ENCODE measurements at places on chromosomes 1 and 21.

GRCh38 chr1:76905876-76906595 lies 38.8 kb downstream of the ST6GALNAC5 start:
- no peak for DNase-seq

DNA sequence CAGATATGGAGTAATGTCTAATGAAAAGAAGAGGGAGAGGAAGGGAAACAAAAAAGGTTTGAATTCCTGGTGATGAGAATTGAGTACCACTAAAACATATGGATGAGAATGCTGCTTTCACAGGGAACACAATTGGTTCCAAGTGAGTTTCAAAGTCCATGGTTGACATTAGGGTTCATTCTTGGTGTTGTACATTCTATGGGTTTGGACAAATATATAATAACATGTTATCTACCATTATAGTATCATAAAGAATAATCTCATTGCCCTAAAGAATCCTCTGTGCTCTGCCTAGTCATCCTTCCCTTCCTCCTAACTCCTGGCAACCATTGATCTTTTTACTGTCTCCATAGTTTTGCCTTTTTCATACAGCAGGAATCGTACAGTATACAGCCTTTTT lies 20.1 kb downstream of the TMCO1 start:
- no peak for DNase-seq

DNA sequence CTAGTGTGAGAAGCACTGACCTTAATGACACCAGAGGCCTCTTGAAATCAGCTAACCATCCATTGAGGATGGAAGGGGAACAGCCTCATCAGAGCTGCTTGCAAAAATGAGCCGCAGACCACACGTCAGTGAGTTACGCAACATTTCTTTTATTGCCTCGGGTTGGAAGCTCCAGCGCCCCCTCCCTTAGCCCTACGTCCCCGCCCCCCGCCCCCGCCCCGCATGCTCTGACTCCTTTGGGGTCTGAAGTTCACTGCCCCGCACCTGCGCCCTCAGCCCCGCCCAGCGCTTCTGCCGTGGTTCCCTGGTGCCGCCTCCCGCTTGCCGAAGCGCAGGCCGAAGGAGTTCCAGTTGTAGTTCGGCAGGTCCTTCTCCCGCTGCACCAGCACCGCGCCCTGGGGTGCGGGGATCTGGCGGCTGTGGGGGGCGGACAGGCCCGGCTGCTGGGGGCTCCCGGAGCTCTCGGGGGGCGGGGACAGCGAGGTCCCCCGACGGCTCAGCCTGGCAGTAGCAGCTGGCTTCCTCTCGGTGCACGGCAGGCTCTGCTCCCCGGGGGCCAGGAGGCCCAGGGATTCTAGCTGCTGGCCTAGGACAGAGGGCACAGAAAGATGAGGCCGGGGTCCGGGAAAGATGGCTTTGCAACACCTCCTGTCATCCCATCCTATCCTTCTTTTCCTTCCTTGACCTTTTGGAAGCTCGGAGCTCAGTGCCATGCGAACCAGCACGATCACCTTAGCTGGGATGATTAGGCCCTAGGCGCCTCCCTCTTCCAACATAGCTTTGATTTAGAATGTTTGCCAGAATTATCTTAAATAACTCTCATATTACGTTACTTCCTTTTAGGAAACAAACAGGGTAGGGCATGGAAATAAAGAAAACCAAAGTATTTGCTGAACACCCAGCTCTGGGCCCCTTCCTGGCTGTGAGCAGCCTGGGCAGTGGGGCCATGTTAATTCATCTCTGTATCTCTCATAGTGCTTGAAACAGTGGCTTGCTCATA lies 5.8 kb downstream of the KISS1 start:
- DNase-seq = no peak

DNA sequence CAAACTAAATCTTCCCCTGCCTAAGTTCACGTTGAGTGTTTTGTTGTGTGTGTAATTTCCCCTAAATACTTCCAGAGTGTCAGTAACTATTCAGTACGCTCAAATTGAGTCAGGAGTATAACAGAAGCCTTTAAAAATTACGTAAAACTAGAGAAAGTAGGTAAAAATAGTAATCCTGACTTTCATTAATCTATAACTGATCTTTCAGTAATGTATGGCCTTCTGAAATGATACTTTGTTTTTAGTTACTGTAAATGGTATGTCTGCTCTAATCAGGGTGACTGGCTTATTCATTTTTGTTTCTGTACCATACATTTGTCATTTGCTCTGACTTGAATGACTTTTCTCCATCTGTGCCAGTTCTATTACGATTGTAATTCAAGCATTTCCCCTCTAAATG lies 29.4 kb downstream of the MIER1 start:
- DNase-seq = no peak

DNA sequence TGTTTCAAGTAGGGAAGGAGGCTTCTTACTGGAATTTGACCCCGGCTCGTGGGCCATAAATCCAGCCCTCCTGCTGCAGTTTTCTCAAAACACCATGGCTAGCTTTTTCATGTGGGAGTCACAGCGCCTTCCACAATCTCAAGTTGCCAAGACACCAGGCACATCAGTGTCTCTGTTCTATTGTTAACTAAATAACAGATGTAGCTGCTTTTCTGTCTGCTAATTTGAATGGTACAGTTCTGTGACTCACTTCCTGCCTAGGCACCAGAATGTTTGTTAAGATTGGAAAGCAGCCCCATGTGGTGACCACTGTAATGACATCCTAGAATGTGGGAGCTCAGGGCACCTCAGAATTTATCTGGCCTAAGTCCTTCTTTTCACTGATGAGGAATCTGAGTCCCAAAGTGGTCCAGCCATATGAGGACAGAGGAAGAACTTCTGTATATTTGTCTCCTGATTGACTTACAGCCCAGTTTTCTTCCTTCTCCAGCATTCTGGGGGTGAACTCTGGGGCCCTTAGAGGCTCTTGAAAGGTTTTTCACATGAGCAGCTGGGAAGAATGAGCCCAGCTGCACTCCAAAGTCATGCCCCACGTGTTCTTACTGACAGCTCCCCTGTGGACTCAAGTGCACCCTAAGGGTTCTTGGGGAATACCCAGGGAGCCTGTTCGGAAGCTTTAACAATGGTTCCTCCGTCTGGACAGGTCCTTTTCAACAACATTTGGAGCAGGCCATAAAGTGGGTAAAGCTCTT lies 27.5 kb downstream of the TRIM45 start:
- peak; percentile 36 for DNase-seq

- DNase-seq = no peak
Observed at GRCh38 chr1:37123276-37124115, 89.2 kb upstream of the GRIK3 start.

- no peak for DNase-seq
Observed at GRCh38 chr1:93757256-93758036, 75.8 kb upstream of the BCAR3 start.

DNA sequence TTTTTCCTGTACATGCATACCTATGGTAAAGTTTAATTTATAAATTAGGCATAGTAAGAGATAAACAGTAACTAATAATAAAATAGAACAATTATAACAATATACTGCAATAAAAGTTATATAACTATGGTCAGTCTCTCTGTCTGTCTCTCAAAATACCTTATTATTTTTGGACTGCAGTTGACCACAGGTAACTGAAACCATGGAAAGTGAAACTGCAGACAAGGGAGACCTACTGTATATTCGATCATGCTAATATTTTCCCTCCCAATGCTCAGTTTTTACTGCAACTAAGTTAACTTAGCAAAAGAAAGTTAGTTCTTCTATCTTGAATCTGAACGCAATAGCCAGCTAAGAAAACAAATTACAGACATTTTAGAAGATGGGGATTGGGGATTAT lies 12.3 kb upstream of the DHX9 start:
- no peak for DNase-seq

DNA sequence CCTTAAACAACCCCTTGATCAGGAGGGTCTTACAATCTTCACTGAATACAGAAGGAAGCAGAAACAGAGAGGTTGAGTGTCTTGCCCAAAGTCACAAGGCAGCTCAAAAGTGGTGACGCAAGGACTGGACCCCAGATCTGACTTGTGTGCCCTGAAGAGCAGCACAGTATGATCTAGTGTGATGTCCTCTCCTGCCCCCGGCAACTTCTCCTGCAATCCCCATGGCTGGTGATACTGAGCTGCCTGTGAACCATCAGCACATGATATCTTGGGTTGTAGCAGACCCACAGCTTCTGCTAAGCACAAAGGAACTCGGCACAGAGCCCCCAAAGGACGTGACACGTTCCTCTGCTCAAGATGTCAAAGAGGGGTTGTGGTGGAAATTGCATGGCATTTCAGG lies 51.2 kb upstream of the EDN2 start:
- no peak for DNase-seq

GRCh38 chr1:36157973-36158826 lies 2.2 kb downstream of the MAP7D1 start:
- DNase-seq = no peak

GRCh38 chr1:161066694-161067093 lies 3.0 kb downstream of the ARHGAP30 start:
- no peak for DNase-seq

GRCh38 chr1:85448358-85448757 lies 16.6 kb downstream of the DDAH1 start:
- no peak for DNase-seq

DNA sequence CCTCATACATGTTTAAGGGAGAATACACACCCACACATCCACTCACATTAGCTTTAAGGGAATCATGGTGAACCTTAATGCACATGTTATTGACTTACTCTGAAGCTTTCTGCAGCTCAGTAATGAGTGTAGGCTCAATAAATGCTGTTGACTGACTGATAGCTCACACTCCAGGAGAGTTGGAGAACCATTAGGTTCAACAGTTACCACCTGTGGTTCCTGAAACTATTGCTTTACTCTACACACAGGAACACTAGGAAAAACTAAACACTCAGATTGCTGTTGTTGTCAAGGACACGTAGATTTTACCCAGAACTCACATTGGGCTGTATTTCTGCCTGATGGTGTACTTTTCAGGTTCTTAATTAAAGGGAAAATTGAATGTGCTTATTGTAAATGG lies 37.3 kb downstream of the ZC3H11B start:
- no peak for DNase-seq

DNA sequence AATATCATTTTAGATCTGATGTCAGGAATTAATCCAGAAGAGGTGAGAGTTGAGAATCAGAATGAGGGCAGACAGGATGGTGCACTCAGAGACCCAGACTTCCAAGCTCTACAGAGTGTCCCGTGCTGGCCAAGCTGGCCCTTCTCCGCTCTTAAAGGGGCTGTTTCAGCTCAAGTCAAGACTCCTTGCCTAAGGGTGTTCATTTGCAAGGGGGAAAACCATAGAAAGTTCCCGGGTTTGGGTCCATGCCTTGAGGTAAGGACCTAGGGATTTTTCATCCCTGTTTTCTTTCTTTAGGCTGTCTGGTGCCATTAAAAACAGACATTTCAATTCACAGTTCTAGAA lies 47.5 kb downstream of the EDN2 start:
- no peak for DNase-seq

GRCh38 chr1:81406292-81406999 lies 394.3 kb upstream of the ADGRL2 start:
- DNase-seq = no peak

GRCh38 chr1:14742181-14742980 lies 143.9 kb downstream of the KAZN start:
- peak; percentile 98 for DNase-seq

DNA sequence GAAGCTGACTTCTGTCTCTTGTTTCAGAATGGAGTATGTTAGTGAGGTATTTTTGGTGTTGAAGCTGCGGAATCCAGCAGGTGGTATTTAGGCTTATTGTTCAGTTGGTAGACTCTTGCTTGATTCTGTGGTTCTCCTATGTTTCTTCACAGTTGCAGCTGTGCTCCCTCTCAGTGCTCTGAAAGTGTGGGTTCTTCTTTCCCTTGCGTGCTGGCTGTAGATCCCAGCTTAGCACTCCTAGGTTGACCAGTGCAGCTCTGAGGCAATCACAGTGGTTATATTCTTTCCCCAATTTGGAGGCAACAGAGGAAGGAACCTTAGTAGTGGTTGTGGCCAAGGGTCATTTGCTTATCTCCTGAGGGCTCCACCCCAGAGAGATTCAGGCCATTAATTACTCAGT lies 269.2 kb upstream of the NRIP1 start:
- no peak for DNase-seq

GRCh38 chr1:40309374-40310128 lies 7.5 kb downstream of the COL9A2 start:
- DNase-seq = no peak

GRCh38 chr1:85048296-85049064 lies at the start of gene MCOLN3:
TSS of gene MCOLN3 (minus strand) at chr1:85048500. CDS start at chr1:85045360, 3,140 bp downstream.
- no peak for DNase-seq

GRCh38 chr1:182869241-182869666 lies 30.1 kb downstream of the DHX9 start:
- DNase-seq = no peak

GRCh38 chr1:59499943-59500569 lies 203.2 kb downstream of the FGGY start:
- DNase-seq = no peak

GRCh38 chr1:36881068-36881405 lies 153.3 kb downstream of the GRIK3 start:
- no peak for DNase-seq

- no peak for DNase-seq
Observed at GRCh38 chr1:192766009-192766625, 42.7 kb upstream of the RGS2 start.

DNA sequence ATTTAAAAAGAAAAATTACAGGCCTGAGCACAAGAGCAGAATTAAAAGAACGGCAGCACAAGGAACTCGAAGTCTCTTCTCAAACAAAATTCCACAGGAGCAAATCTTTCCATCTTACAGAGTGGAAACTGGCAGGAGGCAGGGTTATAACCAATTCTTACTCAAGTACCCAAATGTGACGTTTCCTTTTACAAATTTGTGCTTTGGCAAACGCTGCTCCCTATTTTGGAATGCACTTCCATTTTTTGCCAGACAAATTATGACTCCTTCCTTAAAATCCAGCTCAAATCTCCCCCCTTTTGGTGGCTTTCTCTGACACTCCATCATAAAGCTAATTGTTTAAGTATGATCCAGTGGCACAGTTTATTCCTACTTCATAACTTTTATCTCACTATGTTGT lies 7.8 kb downstream of the ERI3 start:
- DNase-seq = no peak

- no peak for DNase-seq
Observed at GRCh38 chr1:116066868-116067565, 44.2 kb upstream of the MAB21L3 start.

DNA sequence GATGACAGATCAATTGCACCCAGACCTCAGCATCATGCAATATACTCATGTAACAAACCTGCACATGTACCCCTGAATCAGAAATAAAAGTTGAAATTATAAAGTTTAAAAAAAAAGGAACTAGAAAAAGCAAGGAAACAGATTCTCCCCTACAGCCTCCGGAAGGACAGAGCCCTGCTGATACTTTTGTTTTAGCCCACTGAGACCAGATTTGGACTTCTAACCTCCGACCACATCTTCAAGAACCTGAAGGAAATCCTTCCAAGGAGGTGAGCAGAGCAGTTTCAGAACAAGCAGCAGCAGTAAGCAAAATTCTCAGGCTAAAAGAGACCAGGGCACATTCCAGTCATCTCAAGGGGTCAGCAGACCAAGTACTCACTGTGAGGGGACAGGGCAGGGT lies 54.5 kb downstream of the TM2D1 start:
- DNase-seq = no peak

GRCh38 chr1:90012300-90012699 lies 17.4 kb downstream of the ZNF326 start:
- no peak for DNase-seq

- DNase-seq = peak; percentile 33
Observed at GRCh38 chr1:199909137-199909536, 118.4 kb upstream of the NR5A2 start.

- DNase-seq = no peak
Observed at GRCh38 chr1:234583755-234584419, 26.1 kb downstream of the IRF2BP2 start.
